ENCODE measurements at places on chromosomes 16 and 17. TPM values are rescaled to one million over a fixed set of nuclear protein-coding genes. Genes with fewer than 3 reads are reported as not detected.

- H3K27ac ChIP-seq = no peak overlapping the region
- H3K4me1 ChIP-seq = no peaks in the 10 kb centered on the region
- no peaks in the 10 kb centered on the region for H3K27me3 ChIP-seq
These were observed 185.3 kb downstream of the CBLN1 start for GRCh38 chr16:49096176-49096945.

DNA sequence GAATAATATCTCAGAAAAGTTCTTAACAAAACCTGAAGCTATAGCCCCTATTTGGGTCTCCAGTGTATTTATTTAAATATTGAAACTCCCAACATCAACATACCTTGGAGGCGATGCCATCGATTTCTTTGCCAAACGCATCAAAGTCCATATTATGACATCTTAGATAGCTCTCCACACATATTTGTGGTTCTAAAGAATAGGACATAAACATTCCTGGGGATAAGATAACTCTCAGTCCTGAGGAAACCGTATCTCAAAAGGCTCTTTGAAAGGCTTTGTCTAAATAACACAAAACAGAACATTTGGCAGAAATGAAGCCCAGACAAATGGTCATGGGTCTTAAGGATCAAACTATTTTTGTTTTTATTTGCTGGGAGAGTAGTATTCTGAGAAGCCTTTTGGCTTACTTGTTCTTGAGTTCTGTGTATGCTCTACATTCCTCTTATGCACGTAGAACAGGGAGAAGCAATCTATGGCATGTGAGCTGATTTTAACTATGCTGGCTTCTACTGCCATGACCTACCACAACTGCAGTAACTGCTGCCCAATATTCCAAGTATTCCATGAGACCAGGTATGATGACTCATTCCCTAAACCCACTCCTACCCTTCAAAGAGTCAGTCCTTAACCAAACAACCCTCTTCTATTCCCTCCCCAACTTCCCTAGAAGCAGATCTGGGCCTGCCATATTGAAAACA, 279.0 kb upstream of the ZFHX3 start:
- H3K27ac ChIP-seq = no peak overlapping the region
- H3K4me1 ChIP-seq = no peaks in the 10 kb centered on the region
- no peaks in the 10 kb centered on the region for H3K27me3 ChIP-seq
- H3K4me3 ChIP-seq = no peak overlapping the region
- H3K36me3 ChIP-seq = no peaks in the 10 kb centered on the region

GCGR gene
- total RNA-seq = 0.63 TPM

GRCh38 chr16:19375561-19376158, 42.0 kb upstream of the TMC5 start:
- no peaks in the 10 kb centered on the region for H3K27me3 ChIP-seq
- H3K27ac ChIP-seq = no peak overlapping the region
- no peak for DNase-seq
- H3K4me1 ChIP-seq = no peaks in the 10 kb centered on the region
- H3K4me3 ChIP-seq = no peak overlapping the region

DNA sequence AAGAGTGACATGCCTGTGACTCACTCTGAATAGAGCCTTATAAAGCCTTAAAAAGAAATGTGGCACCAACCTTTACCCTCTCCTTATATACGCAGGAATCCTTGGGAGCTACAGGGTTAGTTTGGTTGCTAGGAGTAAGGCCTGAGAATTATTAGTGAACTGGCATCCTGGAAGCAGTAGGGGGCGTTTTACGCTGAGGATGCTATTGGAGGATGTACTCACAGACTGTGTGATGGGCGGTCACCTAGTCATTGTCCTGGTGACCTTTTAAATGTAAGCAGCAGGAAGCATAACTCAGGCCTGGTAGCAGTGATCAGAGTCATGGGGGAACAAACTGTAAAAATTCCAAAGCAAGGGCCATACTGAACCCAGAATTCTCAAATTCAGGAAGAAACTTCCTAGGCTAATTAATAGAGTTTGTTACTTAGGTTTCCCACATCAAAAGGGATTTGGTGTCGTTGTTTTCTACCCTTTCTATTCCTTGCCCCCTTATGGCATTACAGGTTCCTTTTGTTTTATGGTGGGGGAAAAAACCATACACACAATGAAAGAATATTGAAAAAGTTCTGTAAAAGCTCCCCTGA, 153.8 kb downstream of the SNX11 start:
- no peaks in the 10 kb centered on the region for H3K4me1 ChIP-seq
- no peaks in the 10 kb centered on the region for H3K27me3 ChIP-seq
- no peak overlapping the region for H3K4me3 ChIP-seq
- no peak overlapping the region for H3K27ac ChIP-seq
- DNase-seq = no peak
- H3K36me3 ChIP-seq = no peaks in the 10 kb centered on the region

KRTAP3-3 gene
- total RNA-seq = not detected

GRCh38 chr16:57446531-57447185, 527 bp downstream of the CIAPIN1 start:
- H3K36me3 ChIP-seq = no peaks in the 10 kb centered on the region
- DNase-seq = peak; percentile 81
- peak overlapping the region; percentile 67 for H3K4me3 ChIP-seq
- no peaks in the 10 kb centered on the region for H3K27me3 ChIP-seq

TM4SF5 gene
- not detected for total RNA-seq

All from aorta (tissue), 5 donors.